ENCODE measurements at places on chromosomes 3 and 15. TPM values are rescaled to one million over a fixed set of nuclear protein-coding genes. Genes with fewer than 3 reads are reported as not detected.

DNA sequence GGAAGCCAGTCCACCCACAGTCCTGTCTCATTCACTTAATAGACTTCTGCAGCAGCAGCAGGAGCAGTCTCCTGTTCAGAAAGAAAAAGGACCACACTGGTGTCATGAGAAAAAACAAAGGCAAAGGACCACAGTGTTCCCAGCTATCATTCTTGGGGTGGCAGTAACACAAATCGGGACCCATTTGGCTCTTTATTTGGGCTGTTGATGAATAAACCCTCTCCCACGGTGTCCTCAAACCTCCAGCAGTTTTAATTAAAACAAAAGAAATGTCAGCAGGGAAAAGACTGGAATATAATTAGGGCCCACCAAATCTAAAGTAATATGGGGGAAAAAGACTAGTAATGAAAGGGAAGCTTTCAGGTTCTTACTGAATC lies 210.5 kb upstream of the SLC2A2 start:
- no peak for DNase-seq
- peaks cover 37% of the 10 kb centered on the region for H3K4me1 ChIP-seq
- H3K27me3 ChIP-seq = no peaks in the 10 kb centered on the region
- peaks cover 12% of the 10 kb centered on the region for H3K36me3 ChIP-seq
- H3K27ac ChIP-seq = no peak overlapping the region

GRCh38 chr3:108171106-108171505 lies 51.1 kb downstream of the IFT57 start:
- no peak for DNase-seq
- no peak overlapping the region for H3K4me3 ChIP-seq
- peaks cover 18% of the 10 kb centered on the region for H3K4me1 ChIP-seq
- peaks cover 21% of the 10 kb centered on the region for H3K36me3 ChIP-seq
- H3K27me3 ChIP-seq = no peaks in the 10 kb centered on the region

DNA sequence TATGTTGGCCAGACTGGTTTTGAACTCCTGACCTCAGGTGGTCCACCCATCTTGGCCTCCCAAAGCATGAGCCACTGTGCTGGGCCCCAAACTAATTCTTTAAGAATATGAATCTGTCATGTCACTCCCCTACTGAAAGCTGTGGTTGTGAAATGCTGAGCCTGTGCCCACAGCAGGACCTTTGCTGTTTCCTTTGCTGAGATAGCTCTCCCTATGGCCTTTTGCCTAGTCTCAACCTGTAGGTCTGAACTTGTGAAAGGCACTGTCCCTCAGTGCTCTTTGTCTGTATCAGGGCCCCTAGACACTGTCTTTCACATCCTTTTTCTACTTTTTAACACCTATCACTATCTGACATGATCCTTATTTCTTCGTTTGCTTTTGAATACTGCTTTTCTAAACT lies 62.7 kb upstream of the CCR4 start:
- peaks cover 3% of the 10 kb centered on the region for H3K4me1 ChIP-seq
- DNase-seq = no peak
- peaks cover 9% of the 10 kb centered on the region for H3K27me3 ChIP-seq
- no peaks in the 10 kb centered on the region for H3K36me3 ChIP-seq

- no peak for DNase-seq
- H3K27me3 ChIP-seq = peaks cover under 1% of the 10 kb centered on the region
- no peaks in the 10 kb centered on the region for H3K4me1 ChIP-seq
- no peak overlapping the region for H3K27ac ChIP-seq
- no peaks in the 10 kb centered on the region for H3K36me3 ChIP-seq
Measured at GRCh38 chr15:31155151-31155550, 53.6 kb upstream of the TRPM1 start.

- H3K27me3 ChIP-seq = peaks cover 9% of the 10 kb centered on the region
- H3K4me1 ChIP-seq = peaks cover 17% of the 10 kb centered on the region
- DNase-seq = no peak
- H3K4me3 ChIP-seq = no peak overlapping the region
Measured at GRCh38 chr15:65048241-65048640, 3.1 kb downstream of the SLC51B start.

GRCh38 chr15:81054236-81054635 lies 53.5 kb downstream of the TLNRD1 start:
- H3K4me3 ChIP-seq = no peak overlapping the region
- H3K27me3 ChIP-seq = no peaks in the 10 kb centered on the region
- H3K4me1 ChIP-seq = no peaks in the 10 kb centered on the region
- H3K36me3 ChIP-seq = no peaks in the 10 kb centered on the region
- no peak overlapping the region for H3K27ac ChIP-seq
- DNase-seq = no peak

- DNase-seq = no peak
- no peak overlapping the region for H3K4me3 ChIP-seq
- H3K4me1 ChIP-seq = peaks cover 14% of the 10 kb centered on the region
- no peak overlapping the region for H3K27ac ChIP-seq
Measured at GRCh38 chr3:171956181-171956683, 83.1 kb upstream of the FNDC3B start.

GRCh38 chr3:12413721-12414255 lies 70.5 kb upstream of the TSEN2 start:
- no peaks in the 10 kb centered on the region for H3K4me1 ChIP-seq
- H3K4me3 ChIP-seq = no peak overlapping the region
- no peaks in the 10 kb centered on the region for H3K36me3 ChIP-seq
- H3K27ac ChIP-seq = no peak overlapping the region
- no peak for DNase-seq
- peaks cover 4% of the 10 kb centered on the region for H3K27me3 ChIP-seq

DNA sequence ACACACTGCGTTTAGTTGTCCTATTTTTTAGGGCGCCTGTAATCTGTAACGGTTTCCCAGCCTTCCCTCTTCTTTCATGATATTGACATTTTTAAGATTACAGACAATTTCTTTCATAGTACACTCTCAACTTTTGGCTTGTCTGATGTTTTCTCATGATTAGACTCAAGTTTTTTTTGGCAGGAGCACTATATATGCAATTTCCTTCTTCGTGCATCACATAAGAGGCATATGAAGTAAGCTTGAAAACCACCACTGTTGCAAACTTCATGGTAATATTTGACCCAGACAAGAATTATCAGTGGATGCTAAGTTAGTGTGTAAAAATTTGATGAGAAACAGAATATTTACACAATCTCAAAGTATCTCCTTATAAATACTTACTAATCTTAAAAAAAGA lies 119.2 kb upstream of the CMC1 start:
- no peak overlapping the region for H3K4me3 ChIP-seq
- H3K27ac ChIP-seq = no peak overlapping the region
- H3K36me3 ChIP-seq = no peaks in the 10 kb centered on the region

Gene CTXN2
- not detected for total RNA-seq

Gene RYK
- total RNA-seq = 21.0 TPM

Gene RLBP1
- total RNA-seq = not detected

Gene DZIP3
- 17.0 TPM for total RNA-seq

Data from activated naive CD8-positive, alpha-beta T cell treated with anti-CD3 and anti-CD28 coated beads for 36 hours (primary cell).